Pancreas (tissue), 10 donors: ENCODE measurements at places on chromosomes 6 and 20. TPM values are rescaled to one million over a fixed set of nuclear protein-coding genes. Genes with fewer than 3 reads are reported as not detected.

DNA sequence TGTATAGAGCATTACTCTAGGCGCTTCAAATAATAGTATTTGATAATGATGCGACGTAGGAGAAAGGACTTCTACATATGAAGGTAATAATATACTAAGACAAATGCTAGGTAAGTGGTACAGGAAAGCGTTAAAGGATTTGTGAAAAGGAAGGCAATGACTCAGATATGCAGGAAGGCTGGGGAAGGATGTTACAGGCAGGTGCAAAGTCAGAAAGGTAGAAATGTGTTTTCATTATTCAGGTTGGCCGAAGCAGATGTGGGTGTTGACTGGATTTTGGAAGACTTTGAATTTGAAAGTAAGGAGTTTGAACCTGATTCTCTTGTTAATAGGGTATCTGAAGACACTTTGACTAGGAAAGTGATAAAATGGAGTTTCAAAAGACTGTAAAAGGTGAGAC lies 51.0 kb downstream of the STK4 start:
- DNase-seq = no peak

- no peak for DNase-seq
These were observed 14.5 kb upstream of the ELMO2 start for GRCh38 chr20:46420878-46421277.

The ACTL10 gene
- 2.7 TPM for total RNA-seq

- no peak for DNase-seq
These were observed 37.3 kb upstream of the TGM2 start for GRCh38 chr20:38202153-38202981.

The CST2 gene
- total RNA-seq = not detected

DNA sequence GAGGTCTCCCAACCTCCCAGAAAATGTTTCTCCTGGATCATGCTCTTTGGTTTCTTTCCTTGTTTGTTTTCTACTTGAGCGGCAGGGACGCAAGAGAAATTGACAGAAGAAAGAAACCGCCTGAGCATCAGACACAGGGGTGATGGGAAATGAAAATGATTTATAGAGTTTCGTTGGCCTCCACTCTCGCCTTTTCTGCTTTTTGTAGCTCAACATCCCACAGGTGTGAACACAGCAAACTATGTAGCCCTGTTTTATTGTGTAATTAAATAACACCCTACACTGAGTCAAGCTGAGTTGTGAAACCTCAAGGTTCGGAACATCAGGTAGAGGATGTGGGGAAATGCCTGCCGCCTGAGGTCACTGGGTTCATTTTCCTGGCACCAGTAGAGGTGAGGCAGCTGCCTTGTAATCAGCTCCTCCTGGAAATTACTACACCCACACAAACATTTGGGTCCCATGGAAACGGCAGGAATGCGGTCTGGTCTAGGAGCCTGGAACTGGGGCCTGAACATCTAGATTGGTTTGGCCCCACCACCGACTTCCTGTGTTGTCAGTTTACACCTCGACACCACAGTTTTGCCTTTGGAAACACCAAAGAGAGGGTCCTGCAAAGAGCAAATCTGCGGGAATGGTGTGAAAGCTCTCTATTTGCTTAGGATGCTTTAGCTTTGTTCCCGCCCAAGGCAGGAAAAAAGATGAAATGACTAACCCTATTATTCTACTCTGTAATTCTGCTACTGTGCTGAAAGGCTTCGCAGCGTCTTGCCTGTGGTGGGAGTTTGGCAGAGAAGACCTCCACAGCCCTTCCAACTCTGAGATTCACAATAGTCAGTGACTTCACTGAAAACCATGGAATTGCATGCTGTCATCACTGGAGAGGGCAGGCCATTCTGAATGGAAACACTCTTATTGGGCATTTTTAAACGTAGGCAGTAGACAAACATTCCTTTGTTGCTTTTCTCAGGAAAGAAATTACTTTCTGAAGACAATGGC lies 53.0 kb downstream of the ADAT2 start:
- DNase-seq = peak; percentile 70

DNA sequence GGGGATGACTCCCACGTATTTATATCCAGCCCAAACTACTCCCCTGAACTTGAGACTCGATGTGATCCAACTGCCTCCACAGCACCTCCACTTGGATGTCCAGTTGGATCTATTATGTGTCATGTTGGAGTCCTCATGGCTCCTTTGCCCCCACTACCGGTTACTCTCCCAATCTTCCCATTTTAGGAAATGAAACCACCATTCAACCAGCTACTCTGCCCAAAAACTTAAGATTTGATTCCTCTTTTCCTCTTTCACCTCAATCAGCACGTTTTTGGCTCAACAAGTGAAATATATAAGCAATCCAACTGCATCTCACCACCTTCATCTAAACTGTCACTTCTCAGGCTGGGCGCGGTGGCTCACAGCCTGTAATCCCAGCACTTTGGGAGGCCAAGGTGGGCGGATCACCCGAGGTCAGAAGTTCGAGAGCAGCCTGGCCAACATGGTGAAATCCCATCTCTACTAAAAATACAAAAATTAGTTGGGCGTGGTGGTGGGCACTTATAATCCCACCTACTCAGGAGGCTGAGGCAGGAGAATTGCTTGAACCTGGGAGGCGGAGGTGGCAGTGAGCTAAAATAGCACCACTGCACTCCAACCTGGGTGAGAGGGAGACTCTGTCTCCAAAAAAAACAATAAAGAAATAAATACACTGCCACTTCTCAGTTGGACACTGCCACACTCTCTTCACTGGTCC lies 3.4 kb downstream of the AHCY start:
- no peak for DNase-seq

The TFAP2A gene
- total RNA-seq = 0.31 TPM

The DNPH1 gene
- total RNA-seq = 19.9 TPM

- no peak for DNase-seq
These were observed 189.6 kb downstream of the MAFB start for GRCh38 chr20:40499391-40499790.

The HINT3 gene
- total RNA-seq = 14.0 TPM

DNA sequence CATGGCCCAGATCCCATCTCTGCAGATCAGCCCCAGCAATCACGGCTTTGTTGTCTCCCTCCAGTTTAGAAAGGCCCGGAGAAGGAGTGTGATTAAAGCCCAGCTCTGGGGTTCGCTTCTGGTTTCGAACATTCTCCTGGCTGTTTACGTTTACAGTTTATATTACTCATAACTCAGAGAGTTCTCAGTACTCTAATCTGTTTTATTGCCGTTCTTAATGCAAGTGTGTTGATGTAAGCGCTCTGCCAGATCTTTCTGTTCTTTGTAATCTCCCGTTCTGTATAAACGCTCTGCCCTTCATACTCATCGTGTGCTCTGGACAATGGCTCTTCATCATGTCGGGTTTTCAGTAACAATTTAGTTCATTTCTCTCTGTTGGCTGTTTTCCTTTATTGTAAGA lies 118.0 kb upstream of the PRND start:
- DNase-seq = no peak

The PNLDC1 gene
- total RNA-seq = 1.4 TPM
